H7 (cell line): ENCODE measurements at places on chromosomes 2 and 18.

DNA sequence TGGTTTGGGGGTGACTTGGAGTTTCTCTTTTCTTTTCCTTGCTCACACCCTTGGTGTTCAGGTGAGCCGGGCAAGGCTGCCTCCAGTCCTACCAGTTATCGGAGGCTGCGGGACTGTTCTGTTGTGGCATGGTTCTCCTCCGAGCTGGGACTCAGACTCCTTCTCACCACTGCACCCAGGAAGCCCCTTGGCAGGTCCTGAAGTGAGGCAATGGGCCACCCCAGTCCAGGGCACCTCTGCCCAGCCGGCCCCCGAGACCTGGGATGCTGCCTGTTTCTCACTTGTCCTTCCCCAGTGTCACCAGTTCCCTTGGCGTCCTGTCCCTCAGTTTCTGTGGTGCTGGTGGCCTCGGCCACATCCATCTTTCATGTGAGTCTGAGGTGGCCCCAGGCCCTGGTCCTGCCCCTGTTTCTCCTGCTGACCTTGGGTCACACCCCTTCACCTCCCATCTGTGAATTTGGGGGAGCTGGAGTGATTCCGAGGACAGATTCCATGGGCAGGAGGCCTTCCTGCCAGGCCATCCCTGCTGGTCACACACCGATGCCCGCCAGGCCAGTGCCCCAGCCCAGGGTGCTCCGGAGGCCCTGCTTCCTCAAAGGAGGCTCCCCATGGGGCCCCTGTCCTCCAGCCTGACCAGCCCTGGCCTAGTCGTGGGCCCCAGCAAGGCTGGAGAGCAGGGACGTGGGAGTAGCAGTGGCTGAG is 6.6 kb upstream of the KLHL30 start:
- no peak for DNase-seq

- DNase-seq, result no peak
Observed at GRCh38 chr2:171792886-171793580, 101.0 kb downstream of the SLC25A12 start.

GRCh38 chr2:71935262-71935848 is 212.3 kb downstream of the CYP26B1 start:
- no peak for DNase-seq

- no peak for DNase-seq
Observed at GRCh38 chr2:11713815-11714214, 32.6 kb upstream of the LPIN1 start.

- no peak for DNase-seq
Observed at GRCh38 chr2:181725476-181725875, 45.2 kb upstream of the NEUROD1 start.

GRCh38 chr2:146438246-146438645 is 1406.6 kb upstream of the ACVR2A start:
- no peak for DNase-seq

DNA sequence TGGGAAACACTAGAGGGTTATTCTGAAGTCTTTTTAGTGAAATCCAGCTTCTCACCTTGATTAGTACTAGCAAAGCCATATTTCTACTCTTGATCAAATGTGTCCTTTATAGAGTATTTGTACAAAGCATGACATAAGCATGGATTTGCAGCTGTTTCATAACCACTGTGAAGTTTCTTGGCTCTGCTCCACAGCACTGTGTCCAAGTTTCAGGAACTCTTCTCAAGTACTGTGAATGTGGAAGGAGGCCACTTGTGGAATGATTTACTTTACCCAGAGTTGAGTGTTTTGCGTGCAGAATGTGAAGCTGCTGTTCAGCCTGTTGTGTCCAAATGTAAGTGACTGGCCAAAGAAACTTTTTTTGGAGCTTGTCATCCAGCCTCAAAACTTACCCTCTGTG is 16.2 kb upstream of the MAPRE2 start:
- no peak for DNase-seq

DNA sequence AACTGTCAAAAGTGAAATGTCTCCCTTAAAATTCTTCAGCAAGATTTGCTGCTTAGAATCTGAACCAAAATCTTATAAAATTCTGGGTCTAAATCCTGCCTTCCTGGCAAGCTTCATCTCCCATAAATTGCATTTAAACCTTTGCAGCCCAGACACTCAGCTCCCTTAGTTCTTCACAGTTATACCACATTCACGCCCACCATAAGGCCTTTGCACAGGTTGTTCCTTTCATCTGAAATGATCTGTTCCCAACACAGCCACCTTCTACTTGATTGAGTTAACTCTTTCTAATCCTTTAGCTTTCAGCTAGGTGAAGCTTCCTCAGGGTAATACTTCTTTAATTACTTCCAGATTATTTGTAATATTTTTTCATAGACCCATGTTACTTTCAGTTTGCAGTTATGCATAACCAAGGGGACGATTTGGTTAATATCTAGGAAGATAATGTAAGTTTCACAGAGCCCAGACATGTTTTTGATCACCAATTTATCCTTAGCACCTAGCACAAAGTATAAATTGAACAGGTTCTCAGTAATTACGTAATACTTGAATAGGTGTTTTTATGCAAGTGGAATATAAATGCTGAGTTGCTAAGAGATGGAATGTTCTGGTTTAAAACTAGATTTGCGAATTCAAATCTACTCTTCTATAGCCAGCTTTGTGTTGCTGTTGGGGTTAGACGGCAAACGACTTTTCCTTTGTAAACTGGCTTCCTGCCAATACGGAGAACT is 779.7 kb upstream of the PKDCC start:
- DNase-seq, result no peak

DNA sequence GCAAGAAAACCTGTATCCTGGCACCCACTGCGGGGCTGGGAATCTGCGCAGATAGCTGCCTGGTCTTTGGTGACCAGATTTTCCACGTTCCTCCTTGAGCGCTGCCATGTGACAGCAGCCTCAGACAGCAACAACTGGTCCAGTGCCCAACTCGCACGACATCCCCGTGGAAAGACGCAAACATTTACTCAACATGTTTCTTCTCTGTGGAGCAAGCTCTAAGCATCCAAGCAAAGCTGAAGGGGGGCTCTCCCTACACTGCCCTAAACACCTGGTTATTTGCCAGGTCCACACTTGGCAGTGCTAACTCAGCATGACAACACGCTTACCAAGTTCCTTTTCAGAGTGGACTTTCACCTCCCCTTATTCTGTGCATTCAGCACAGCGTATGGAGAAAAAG is 11.3 kb downstream of the ZNF516 start:
- no peak for DNase-seq

DNA sequence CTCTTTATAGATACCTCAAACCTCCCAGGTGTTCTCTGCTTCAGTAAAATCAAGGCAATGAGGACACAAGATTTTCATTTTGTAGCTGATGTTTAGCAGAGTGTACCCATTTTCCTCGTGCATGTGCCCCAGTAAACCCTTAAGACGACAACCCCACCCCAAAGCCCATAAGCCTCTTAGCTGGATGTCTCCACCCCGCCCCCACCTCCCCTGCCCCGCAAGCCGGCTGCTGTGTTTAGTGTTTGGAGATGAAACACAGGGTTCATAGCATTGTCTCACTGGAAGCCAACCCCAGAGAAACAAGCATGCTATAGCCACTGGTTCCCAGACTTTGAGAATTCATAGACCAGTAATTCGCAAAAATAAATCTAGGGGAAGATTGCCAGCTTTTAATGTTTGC is 5.8 kb upstream of the SAG start:
- no peak for DNase-seq

- DNase-seq, result no peak
Observed at GRCh38 chr18:23828426-23828825, 139.2 kb downstream of the LAMA3 start.

DNA sequence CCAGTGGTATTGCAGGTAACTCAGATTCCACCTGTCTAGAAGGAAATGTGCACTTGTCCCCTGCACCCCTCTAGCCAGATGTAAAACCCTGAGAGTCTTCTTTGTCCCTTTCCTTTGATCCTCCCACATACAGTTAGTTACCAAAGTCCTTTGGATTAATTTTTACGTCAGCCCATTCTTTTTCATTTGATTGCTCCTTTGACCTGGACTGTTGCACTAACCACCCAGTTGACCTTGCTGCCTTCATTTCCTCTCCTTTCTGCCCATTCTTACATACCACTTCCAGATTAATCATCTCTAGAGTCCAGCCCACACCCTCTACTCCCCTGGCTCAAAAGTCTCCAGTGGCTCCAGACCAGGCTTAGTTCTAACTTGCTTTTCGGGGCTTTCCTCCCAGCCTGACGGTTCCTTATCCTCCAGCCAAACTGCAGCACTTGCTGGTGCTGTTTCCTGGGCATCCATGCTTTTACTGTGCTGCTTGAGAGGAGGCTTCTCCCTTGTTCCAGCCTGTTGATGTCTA is 99.3 kb downstream of the SPTBN1 start:
- no peak for DNase-seq

DNA sequence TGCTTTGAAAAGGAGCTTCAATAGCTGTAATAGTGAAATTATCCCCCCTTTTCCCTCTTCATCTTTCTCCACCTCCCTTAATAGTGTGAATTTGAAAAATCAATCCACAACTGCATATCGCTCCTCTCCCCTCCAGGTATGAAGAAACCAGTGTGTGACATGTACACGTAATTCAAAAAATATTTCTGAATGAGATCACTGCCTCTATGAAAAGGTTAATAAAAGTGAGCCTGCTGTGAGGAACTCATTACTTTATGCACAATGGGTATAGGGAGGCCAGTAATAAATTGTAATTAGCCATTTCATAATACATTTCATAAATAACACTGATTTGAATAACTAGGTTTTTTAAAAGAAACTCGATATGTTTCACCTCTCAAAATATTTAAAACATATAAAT is 209.0 kb upstream of the KYNU start:
- no peak for DNase-seq

DNA sequence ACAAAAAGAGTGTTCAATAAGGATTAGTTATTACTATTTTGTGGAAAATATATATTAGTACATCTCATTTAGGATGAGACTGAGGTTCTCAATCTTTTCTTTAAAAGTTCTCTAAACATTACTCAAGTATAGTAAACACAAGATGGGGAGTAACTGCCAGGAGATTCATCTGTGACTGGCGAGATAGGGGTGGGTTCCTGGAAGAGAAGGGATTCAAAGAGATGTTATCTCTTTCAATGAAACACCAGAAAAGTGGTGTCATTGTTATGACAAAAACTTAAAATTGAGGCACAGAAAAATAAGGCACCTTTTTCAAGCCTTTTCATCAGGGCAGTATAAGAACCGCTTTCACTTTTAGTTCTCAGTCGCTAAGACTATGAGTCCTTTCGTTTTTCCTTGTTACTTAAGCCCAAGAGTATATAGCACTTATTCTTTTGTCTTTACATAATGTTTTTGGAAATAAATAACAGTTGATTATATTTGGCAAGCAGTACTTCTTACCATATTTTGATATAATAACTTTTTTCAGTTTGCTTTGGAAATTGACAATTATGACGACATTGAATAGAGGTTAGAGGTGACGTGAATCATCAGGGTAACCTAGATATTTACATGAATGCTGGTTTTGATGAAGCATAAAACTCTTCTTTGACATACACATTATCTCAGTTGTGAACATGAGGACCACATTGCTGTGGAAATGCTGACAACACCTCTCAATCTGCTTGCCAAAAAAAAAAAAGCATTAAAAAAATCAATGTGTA is 393.9 kb upstream of the TCF4 start:
- no peak for DNase-seq

- no peak for DNase-seq
Observed at GRCh38 chr18:12119358-12119757, 25.7 kb downstream of the ANKRD62 start.

DNA sequence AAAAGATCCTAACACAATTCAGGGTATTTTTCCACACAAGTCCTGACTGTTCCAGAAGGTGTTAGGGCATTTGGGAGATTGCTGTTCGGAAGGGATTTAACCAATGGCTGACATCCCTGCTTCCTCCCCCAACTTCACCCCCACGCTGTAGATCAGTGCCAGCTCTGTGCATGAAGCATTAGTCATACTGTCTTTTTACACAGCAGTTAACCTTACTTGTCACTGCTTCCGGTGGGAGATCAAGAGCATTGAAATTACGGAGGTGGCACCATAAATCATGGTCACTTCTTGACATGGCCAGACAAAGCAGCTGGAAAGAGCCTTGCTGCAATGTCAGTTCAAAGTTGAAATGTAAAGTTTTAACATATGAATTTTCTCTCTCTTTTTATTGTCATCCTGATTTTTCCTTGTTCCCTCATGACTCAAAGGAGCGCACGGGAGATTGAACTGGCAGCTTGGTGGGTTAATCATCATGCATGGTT is 70.2 kb downstream of the HRH4 start:
- no peak for DNase-seq

- DNase-seq, result peak; percentile 3
Observed at GRCh38 chr18:33269223-33269622, 171.3 kb downstream of the CCDC178 start.

- no peak for DNase-seq
Observed at GRCh38 chr2:157593411-157593810, 35.3 kb downstream of the ACVR1C start.

- no peak for DNase-seq
Observed at GRCh38 chr2:60472663-60473289, 80.7 kb downstream of the BCL11A start.

- DNase-seq, result no peak
Observed at GRCh38 chr2:23690421-23691105, 236.4 kb downstream of the ATAD2B start.

- DNase-seq, result no peak
Observed at GRCh38 chr18:8501044-8501443, 108.2 kb upstream of the RAB12 start.

DNA sequence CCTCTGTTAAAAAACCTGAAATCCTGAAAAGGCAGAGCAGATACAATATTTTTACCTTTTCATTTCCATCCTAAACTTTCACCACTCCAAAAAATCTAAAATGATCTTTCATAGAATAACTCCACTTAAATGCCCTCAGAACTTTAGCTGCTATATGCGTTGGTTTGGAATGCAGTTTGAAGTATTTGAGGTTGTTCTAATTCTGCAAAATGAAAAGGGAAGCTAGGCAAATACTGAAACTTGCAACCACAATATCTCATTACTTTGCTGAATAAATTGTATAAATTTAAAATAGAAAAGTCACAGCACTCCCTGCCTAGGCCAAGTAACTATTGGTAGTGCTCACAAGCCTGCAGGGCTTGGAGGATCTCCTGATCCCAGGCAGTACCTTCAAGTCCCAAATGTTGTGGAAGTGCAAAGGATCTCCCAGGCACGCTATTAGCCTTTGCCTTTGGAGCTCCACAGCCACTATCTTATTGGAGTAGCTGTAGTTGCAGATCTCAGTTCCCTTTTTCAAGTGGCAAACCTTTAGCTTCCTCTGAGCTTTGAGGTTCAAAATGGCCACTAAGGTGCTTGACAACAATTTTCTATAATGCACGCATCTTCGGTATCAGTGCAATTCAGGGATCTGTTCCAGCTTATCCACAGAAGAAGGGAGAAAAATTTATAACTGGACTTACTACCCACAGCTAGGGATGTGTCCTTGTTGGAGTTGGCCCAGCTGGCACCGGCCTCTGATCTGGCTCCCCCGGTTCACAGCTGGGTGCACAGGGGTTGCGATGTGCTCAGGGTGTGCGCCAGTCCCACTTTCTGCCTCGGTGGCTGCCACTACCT is 43.4 kb upstream of the ANKRD62 start:
- DNase-seq, result no peak

- DNase-seq, result no peak
Observed at GRCh38 chr2:127275789-127276188, 18.2 kb downstream of the ERCC3 start.
